Pons (tissue), 1 donor: ENCODE measurements at places on chromosomes 5 and 9.

DNA sequence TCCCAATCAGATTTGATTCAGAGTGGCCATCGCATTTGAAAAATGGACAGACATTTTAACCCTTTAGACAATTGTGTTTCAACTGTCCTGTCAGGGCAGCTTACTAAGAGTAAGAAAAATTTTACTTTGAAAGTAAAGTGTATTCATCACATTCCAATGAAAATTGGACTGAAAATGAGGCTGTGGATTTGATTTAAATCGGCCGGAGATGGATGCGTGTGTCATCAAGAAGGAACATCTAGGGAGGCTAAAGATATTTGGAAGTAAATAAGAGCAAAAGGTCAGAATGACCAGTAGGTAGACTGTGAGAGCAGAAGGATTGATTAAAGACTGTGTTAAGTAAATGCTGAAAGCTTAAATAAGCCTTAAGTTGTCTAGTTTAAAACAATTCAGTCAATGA, 1.5 kb downstream of the ZCCHC7 start:
- no peak for DNase-seq

- no peak for DNase-seq
These were observed 37.8 kb downstream of the GABRP start for GRCh38 chr5:170821257-170821800.

DNA sequence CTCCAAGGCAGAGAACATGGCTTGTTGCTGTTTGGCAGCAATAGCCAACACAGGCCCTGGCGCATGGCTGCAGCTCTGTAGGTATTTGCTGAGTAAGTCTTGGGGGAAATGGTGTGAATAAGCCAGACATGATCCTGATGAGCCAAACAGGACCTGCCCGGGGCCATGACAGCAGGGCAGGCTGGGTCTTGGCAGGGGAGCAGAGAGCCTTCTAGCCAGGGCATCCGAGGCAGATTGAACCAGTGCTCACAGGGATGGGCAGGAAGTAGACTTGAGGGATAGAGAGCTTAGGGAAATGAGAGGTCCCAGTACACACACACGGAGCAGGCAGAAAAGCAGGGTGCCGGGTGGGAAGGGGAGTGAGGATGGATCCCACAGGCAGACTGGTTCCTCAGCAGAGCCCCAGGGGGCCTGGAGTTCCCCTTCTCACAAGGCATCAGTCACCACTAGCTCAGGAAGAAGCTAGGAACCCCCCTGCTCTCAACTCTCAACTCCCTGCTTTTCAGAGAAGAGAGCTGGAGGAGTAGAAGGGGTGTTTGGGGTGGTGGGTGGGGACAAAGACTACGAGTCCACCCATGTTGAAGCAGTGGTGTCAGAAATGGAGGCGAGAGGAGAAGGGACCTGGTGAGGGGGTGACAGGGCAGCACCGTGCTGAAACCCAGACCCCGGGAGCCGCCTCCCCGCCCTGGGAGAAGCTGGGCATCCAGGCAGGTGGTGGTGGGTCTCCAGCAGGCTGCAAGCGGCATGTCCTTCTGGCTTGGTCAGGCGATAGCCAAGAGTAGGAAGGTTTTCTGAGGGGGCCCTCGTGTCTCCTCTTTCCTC, 111.1 kb downstream of the RGS3 start:
- no peak for DNase-seq

- DNase-seq, result no peak
These were observed 244.5 kb downstream of the NR3C1 start for GRCh38 chr5:143159031-143159430.

DNA sequence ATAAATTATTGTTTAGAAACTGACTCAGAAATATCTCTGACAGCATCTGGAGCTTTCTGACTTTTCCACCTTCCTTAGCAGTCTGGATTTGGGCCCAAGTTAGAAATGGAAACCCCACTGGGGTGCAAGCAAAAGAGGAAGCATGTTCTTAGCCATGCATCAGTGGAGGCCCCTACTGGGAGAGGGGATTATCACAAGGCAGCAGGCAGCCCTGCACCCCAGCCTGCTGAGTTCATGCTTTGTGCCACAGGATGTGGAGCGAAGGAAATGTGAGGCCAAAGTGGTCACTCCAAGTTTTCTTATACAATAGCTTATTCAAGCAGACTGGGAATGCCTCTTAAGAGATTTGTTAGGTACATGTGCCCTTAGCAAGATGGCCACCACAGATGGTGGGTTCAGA, 146.5 kb upstream of the TLX3 start:
- no peak for DNase-seq

DNA sequence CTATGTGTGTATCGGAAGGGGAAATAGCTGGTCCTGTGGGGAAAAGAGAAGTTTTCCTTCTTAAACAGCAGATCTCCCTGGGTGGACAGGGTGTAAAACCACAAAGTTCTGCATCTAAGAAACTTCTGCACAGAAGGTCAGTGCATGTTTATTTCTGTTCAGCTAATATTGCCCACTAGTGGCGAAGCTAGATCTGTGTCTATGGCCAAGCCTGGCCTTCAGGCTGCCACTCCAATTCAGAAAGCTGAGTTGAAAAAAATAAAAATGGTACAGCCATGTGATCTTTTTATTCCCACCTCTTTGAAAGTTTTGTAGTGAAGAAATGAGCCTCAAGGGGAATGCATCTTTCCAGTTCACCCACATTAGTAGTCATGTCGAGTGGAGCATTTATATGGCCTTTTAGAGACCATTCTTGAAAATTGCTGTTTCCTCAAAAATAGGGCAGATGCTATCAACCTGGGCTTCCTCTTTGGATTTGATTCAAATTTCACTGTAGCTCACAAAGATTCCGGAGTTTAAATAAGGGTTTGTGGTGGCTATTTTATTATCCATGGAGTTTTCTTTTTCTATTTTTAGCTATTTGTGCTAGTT, 488.0 kb downstream of the PRELID2 start:
- peak; percentile 37 for DNase-seq

GRCh38 chr9:89915187-89915586, 310.4 kb downstream of the GADD45G start:
- DNase-seq, result no peak

DNA sequence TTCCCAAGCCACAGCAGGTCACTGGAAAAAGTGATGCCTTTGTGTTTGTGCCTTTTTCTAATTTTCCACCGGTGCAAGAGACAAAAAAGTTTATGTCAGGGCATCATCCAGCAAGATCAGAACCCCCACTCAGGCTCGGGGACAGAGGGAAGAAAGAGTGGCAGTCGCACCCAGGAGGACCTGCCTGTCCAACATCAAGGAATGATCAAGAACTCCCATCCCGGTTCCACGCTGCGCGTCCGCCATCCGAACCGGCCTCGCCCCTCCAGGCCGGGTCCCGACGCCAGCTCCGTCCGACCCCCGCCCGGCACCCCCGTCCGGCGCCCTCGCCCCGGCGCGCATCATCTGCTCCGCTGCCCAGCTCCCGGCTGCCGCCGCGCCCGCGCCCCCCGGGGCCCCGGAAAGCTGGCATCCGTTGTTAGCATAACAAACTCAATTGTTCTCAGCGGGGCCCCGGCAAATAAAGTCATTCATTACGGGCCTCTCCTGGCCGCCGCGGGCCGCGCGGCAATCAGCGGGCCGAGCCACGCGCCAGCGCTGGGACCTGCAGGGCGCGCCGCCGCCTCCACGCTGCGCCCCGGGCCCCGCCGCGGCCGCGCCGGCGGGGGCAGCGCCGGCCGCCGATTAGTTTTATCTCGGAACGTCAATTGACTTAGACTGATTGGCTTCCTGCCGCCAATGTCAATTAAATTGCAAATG, 48.1 kb downstream of the PAX5 start:
- DNase-seq, result no peak

DNA sequence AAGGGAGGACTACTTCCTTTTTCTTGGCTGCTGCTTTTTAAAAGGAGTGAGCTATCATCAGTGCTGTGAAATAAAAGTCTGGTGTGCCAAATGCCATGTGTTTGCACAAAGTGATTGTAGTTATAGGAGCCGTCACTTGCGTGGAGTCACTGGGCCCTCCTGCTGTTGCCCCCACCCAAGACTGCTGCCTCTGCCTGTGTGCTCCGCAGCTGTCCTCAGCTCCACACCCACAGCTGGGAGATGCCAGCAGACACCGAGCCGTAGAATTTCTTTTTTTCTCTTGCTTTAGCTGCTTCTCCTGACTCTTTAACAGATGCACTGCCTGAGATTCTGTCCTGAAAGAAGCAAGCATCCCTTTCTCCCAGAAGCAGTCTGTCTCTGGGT, 9.8 kb upstream of the GLE1 start:
- no peak for DNase-seq

- no peak for DNase-seq
These were observed 10.9 kb downstream of the ZNF169 start for GRCh38 chr9:94270009-94270408.

DNA sequence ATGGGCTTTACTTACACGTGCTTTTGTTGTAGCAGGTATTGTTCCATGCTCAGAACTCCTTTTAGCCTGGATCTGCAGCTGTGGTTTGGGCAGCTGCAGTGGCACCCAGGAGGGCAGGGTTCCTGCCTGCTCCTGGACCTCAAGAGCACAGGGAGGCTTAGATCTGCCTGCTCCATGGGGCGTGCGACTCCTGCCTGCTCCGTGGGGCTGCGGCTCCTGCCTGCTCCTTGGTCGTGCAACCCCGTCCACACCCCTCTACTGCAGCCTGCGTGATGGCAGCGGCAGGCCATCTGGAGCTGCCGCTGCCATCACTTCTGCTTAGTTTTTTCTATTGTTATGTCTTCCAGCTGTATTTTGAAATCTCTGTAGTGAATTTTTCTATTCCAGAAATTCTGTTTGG, 11.7 kb upstream of the UGT3A2 start:
- DNase-seq, result no peak

- no peak for DNase-seq
These were observed 198.7 kb downstream of the CHSY3 start for GRCh38 chr5:130102960-130103359.
